ENCODE measurements at places on chromosomes 11 and 22. TPM values are rescaled to one million over a fixed set of nuclear protein-coding genes. Genes with fewer than 3 reads are reported as not detected.
A peak's percentile ranks its signal among the peaks of the same experiment; 100 is the strongest.

Gene C11orf97
- not detected for total RNA-seq

DNA sequence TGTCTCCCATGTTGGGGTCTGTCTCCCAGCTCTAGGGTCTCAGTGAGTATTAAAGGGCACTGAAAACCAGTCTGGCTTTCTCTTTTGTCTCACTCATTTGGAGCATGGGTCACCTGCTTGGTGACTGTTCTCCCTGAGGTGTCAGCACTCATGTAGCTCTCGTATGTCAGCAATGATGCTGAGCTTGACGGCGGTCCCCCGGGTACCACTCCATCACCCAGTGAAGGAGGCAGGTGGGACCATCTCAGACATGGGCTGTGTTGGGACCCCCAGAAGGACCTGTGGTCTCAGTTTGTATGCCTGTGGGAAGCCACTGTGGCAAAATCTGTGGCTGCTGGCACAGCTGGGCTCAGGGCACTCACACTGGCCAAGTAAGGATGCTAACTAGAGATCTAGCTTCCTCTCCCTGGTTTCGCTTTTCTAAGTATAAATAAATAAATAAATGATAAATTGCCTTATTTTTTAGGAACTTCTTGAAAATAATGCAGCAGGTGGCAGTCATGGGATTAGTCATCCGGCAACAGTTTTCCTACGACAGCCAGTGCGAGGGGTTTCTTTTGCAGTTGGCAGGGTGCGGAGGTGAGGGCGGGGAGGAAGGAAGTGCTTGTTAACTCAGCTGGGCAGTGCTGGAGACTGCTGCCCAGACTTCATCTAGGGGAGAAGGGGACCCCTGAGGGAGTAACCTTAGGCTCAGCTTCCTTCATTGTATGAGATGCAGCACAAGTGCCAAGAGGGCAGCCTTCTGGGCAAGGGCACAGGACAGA, 48.8 kb downstream of the OSBP2 start:
- H3K27ac ChIP-seq = no peak overlapping the region
- DNase-seq = no peak
- peaks cover 9% of the 10 kb centered on the region for H3K27me3 ChIP-seq
- no peaks in the 10 kb centered on the region for H3K36me3 ChIP-seq
- H3K4me3 ChIP-seq = no peak overlapping the region

GRCh38 chr11:293852-294661, 5.1 kb downstream of the PGGHG start:
- peaks cover 20% of the 10 kb centered on the region for H3K27me3 ChIP-seq
- H3K4me1 ChIP-seq = peaks cover 67% of the 10 kb centered on the region
- no peak overlapping the region for H3K4me3 ChIP-seq
- peak; percentile 76 for DNase-seq
- no peak overlapping the region for H3K27ac ChIP-seq
- H3K36me3 ChIP-seq = peaks cover 21% of the 10 kb centered on the region

DNA sequence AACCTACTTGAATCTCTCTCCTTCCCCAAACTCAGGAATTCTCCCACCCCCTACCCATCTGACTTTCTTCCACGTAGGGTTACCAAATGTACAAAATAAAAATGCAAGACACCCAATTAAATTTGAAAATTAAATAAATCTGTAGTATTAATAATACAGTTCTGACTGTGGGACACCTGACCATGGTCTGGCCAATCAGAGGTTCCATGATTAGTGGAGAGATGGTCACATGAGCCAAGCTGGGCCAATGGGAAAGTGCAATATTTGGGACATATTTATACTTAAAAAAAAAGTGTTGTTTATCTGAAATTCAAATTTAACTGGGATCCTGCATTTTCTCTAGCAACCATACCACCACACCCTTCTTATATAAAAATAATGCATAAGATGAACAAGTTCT, 29.8 kb upstream of the ASPHD2 start:
- DNase-seq = no peak
- H3K27me3 ChIP-seq = no peaks in the 10 kb centered on the region
- H3K4me3 ChIP-seq = no peak overlapping the region
- no peak overlapping the region for H3K27ac ChIP-seq
- H3K36me3 ChIP-seq = no peaks in the 10 kb centered on the region

DNA sequence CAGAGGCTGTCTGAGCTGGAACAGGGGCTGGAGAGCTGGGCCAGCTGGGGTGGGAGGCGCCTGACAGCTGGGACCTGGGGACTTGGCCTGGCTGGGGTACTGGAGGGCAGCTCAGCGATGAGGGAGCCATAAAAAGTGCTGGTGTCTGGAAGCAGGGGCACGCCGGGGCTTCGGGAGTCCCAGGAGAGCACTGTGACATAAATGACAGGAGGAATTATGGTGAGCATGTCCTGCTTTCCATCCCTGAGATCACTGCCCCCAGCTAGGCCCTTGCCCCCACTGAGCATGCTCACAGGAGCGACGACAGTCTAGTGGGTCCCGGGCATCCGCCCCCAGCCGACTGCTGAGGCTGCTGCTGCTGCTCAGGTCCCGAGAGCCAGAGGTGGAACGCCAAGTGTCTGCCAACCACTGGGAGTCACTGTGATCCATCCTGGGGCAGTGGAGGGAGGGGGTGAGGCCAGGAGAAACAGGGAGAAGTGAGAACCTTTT, 6.2 kb downstream of the ROBO4 start:
- DNase-seq = no peak
- H3K36me3 ChIP-seq = no peaks in the 10 kb centered on the region
- peaks cover 24% of the 10 kb centered on the region for H3K4me1 ChIP-seq
- H3K27ac ChIP-seq = no peak overlapping the region

- no peak overlapping the region for H3K4me3 ChIP-seq
- no peaks in the 10 kb centered on the region for H3K27me3 ChIP-seq
- H3K27ac ChIP-seq = peak overlapping the region; percentile 72
- H3K36me3 ChIP-seq = peaks cover 14% of the 10 kb centered on the region
- peaks cover 11% of the 10 kb centered on the region for H3K4me1 ChIP-seq
Measured at GRCh38 chr11:114196997-114197703, 99.0 kb upstream of the NNMT start.

GRCh38 chr11:60768202-60768601, 11.5 kb downstream of the MS4A15 start:
- H3K27me3 ChIP-seq = peaks cover 19% of the 10 kb centered on the region
- H3K4me3 ChIP-seq = no peak overlapping the region
- peak; percentile 64 for DNase-seq
- no peaks in the 10 kb centered on the region for H3K36me3 ChIP-seq

- peak overlapping the region; percentile 83 for H3K27ac ChIP-seq
- H3K27me3 ChIP-seq = no peaks in the 10 kb centered on the region
- H3K4me1 ChIP-seq = peaks cover 65% of the 10 kb centered on the region
- H3K36me3 ChIP-seq = no peaks in the 10 kb centered on the region
- peak overlapping the region; percentile 54 for H3K4me3 ChIP-seq
Measured at GRCh38 chr11:75350743-75351540, 519 bp downstream of the ARRB1 start.

Gene TRIM5
- total RNA-seq = 33.0 TPM

GRCh38 chr22:50734343-50734771, 3.6 kb upstream of the ACR start:
- H3K4me3 ChIP-seq = no peak overlapping the region
- DNase-seq = peak; percentile 62

- no peak for DNase-seq
- H3K36me3 ChIP-seq = no peaks in the 10 kb centered on the region
- no peak overlapping the region for H3K4me3 ChIP-seq
- H3K4me1 ChIP-seq = no peaks in the 10 kb centered on the region
Measured at GRCh38 chr11:133714471-133715375, 130.6 kb downstream of the SPATA19 start.

Gene OLFML1
- 10.3 TPM for total RNA-seq
